ENCODE measurements at places on chromosomes 1 and 21. TPM values are rescaled to one million over a fixed set of nuclear protein-coding genes. Genes with fewer than 3 reads are reported as not detected.

- peak; percentile 39 for DNase-seq
These were observed 11.6 kb upstream of the OR2G2 start for GRCh38 chr1:247576514-247576913.

- peak; percentile 67 for DNase-seq
These were observed 25.6 kb downstream of the ALPL start for GRCh38 chr1:21534674-21535378.

DNA sequence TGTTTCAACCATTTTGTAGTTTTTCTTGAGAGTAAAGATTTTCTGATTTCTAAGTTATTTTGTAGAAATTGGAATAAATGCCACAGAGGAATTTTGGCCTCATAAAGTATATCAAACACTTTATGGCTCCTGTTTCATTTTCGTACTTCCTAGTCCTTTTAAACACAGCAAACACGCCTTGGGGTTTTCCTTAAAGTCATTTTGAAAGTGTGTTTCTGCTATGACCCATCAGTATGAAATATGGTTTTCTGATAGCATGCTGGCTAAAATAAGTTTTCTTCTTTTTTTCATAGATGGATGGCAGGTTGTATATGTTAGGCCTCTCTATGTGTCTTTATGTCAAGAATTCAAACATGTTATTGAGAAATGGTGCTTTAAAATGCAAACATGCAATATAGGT lies 940.1 kb upstream of the TMPRSS15 start:
- no peak for DNase-seq

INAVA gene
- not detected for total RNA-seq

WNT2B gene
- total RNA-seq = 0.37 TPM

OR6K3 gene
- total RNA-seq = not detected

OPTC gene
- total RNA-seq = not detected
